Activated gamma-delta T cell (primary cell): ENCODE measurements at places on chromosomes 2 and 18.

- no peak for DNase-seq
These were observed 109.7 kb upstream of the CNTNAP5 start for GRCh38 chr2:123915380-123915779.

GRCh38 chr2:113920996-113921395 lies 31.1 kb downstream of the ACTR3 start:
- DNase-seq: no peak

- DNase-seq: no peak
These were observed 159.6 kb downstream of the DCC start for GRCh38 chr18:52499644-52500043.

GRCh38 chr2:158837645-158838044 lies 42.5 kb downstream of the DAPL1 start:
- no peak for DNase-seq

DNA sequence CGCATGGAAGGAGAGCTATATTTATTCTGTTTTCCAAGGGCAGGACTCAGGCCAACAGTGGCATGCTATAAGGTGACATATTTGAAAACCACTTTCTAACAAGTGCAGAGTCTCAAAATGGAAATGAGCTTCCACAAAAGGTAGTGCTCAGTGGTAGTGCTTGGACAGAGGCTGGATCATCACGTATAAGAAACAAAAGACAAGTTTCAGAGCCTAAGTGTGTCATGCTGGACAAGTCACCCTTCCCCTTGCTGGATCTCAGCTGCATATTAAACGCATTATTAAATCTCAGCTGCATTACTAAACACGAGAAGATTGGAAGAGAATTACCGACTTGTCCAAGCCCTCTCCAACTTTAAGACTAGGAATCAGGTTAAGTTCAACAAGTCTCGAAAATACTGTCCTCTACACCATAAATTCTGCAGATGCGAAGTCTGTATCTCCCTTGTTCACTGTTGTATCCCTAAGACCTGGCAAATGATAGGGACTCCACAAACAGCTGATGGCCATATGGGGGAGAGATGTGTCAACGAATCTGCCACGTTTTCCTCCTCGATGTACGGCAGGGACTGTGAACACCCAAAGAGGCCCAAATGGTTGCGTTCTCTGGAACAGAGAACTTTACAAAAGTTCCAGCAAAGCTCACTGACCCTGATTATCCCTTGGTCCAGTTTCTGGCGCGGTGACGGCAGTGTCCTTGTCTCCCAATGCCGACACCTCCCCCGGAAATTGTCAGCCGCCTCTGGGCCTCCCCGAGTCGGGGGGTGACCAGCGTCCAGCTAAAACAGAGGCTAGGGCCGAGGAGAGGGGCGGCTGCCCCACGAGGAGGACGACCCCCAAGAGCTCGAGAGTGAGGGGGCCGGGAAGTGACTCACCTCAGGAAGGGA lies 611 bp downstream of the NOL10 start:
- DNase-seq: no peak

- no peak for DNase-seq
These were observed 116.0 kb downstream of the CELF4 start for GRCh38 chr18:37449618-37450017.

DNA sequence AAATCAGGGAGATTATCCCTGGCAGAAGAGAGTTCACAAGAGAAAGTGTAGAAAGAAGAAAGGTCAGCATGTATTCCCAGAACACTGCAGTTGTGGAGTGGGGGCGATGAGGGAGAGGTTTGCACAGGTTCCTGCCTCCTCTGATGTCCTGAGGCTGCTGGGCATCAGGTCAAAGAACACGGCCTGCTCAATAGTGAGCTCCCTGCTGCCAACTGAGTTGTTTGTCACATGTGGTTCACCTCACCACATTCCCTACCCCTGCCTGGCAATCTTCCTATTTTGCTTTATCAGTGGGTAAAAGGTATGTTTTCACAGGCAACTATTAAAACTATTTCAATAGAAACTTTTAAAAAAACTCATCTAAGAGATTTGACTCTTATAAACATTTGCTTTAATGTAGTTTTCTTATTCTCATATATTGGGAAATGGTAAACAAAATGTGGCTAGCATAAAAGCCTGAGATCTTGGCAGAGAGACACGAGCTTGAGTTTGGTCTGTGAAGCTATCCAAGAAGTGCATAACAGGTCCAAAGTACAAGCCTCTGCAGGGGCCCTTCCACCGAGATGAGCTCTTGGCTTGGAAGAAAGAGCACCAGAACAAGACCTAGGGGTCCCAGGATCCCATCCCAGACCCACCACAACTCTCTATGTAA lies 123.9 kb upstream of the SRD5A2 start:
- DNase-seq: no peak

DNA sequence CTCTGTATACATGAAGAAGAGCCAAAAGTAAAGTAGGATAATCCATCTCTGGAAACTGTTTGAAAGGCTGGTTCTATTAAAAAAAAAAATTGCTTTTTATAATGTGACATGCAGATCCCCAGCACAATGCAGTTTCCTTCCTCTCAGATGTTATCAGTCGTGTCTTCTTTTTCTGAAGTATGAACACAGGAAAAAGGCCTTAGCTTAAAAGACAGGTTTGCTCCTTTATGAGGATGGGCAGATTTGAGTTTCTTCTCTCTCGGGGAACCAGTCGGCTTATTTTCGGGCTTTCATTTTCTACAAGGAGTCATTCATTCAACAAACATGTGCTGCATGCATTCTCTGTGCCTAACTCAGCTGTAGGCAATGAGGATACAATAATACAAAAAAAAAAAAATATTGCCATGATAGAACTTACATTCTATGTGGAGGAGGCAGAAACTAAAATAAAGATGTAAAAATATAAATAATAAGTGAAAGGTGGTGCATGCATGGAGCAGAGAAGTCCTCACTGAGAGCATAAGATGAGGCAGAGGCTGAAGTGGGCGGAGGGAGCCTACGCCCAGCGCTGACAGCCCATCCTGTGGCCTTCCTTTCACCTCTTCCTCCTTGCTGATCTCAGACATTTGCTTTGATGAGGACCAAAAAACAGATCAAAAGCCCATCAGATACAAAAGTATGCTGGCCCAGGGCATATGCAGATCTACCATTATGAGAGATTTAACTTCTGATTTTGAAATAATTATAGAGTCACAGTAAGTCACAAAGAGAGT lies at the start of gene CD226:
CD226 (minus strand) TSS at position 513 of the 773 bp plus-strand sequence; CDS start at position 46, 467 bp downstream.
- no peak for DNase-seq

DNA sequence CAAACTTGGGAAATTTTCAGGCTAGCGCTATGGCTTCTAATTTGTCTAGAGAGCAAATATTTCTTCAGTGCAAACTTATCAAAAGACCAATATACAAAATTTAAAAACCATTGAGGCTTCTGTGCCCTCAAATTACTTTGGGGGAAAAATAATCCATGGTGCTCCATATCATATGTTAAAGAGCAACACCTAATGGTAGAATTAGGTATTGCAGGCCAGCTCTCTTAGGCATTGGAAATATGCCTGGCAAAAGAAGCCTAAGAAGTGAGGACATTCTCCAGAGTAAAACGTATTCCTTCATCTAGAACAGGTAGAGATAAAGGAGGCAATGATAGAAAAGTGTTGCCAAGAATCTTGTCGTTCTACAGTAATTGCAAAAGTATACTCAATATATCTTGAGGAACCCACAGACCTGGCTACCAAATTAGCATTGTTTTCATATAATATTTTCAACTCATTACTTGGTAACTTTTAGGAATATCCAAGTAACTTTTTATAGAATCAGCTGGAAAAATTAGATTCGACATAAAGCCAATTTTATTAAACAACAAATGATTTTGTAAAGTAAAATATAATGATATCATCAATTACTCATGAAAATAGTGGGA lies 401.1 kb downstream of the BCL11A start:
- no peak for DNase-seq

GRCh38 chr18:13562494-13563029 lies 163.8 kb downstream of the FAM210A start:
- no peak for DNase-seq

GRCh38 chr2:97868986-97869721 lies 126.6 kb downstream of the TMEM131 start:
- no peak for DNase-seq

GRCh38 chr2:86031606-86032005 lies 74.1 kb downstream of the POLR1A start:
- no peak for DNase-seq

- DNase-seq: no peak
These were observed 3.5 kb downstream of the CNDP2 start for GRCh38 chr18:74499633-74500032.

GRCh38 chr18:49819071-49819662 lies 5.8 kb upstream of the ACAA2 start:
- no peak for DNase-seq

DNA sequence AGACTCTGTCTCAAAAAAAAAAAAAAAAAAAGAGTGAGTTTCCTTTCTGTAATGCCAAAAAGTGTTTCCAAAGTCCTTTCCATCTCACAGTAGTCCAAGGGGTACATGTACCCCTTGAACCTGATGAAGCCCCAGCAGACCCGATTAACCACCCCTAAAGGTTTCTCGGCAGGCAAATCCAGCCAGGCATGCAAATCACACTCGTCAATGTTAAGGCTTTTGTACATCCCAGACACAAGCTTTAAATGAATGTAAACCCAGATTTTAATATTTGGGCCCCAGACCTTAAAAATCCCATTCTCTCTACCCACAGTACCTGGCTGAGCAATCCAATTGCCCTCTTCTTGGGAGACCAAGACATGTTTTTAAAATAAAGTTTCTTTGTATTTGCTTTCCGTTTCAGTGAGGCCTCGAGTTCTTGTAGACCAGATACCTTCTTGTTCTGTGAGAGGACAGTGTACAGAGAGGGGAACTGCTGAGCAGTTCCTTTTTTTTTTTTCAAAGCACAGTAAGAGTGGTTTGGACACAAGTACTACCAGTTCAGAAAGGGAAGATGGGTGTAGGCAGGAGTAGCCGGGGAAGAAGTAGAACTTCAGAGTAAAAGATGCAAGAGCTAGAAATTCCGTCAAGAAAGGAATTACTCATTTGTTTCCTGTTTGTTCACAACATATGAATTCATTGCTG lies at the start of gene NLRC4:
NLRC4 (minus strand) TSS at position 465 of the 684 bp plus-strand sequence. CDS start 8,111 bp downstream, outside the sequence.
- no peak for DNase-seq

DNA sequence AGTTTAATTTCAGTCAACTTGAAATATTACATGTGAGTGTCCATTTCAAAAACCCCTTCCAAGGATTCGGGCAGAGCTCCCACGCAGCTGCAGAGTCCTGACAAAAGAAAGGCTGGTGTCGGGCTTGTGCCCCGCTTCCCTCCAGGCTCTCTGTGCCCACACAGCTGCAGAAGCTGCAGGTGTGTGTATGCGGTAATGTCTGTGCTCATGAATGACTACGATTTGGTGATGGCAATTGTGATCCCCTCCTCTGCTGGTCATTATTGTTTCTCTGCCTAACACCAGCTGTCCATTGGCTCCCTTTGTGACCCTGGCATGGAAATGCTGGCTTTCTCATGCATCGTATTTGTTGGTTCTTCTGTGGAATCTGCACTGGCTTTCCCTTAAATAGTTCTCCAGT lies 224.8 kb downstream of the NUP35 start:
- DNase-seq: no peak

- DNase-seq: no peak
These were observed 85.6 kb downstream of the MOGAT1 start for GRCh38 chr2:222756951-222757650.

GRCh38 chr2:9806656-9807055 lies 36.6 kb upstream of the TAF1B start:
- no peak for DNase-seq

DNA sequence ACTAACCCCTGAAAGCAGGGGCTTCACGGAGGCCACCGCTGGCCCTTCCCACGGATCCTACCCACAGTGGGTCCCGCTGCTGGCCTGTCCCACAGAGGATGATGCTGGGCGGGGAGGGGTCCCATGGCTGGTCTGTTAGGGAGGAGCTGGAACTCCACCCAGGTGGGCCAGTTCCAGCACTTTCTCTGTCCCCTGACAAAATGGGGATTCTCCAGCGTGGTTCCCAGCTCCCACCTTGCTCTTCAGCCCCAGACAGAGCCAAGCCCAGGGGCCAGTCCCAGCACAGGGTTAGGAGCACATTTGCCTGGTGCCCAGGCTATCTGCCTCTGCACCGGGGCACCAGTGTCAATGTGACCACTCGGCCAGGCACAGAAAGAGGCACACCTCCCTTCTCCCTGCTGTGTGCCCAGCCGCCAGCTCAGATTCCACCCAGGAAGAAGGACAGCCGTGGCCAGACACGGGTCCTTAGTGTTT lies 50.0 kb downstream of the ANKMY1 start:
- DNase-seq: no peak

DNA sequence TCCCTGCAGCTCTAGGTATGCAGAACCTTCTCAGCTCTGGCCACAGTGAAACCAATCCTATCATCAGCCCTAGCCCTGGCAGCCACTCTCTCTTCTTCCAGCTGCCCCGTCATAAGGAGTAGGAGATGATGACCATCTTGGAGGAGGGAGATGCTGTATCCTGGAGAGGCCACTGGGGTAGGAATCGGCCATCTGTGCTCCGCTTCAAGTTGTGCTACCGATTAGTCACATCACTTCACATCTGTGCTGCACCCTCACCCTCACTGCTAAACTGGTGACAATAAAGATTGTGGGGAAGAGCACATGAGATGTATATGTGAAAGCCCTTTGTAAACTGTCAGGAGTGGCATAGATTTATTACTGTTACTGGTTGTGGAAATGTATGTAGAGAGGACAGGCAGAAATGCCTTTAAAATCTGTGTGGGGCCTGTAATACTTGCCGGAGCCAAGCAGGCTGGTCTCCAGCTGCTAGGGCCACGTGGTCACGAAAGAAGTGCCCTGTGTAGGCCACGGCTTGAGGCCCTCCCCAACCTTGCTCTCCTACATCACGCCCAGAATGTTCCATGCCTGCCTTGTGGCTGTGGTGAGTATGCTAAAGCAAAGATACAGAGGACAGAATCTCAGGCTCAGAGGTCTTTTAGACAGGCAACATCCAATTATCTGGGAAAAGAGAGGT lies 236.8 kb downstream of the CLIP4 start:
- DNase-seq: no peak

DNA sequence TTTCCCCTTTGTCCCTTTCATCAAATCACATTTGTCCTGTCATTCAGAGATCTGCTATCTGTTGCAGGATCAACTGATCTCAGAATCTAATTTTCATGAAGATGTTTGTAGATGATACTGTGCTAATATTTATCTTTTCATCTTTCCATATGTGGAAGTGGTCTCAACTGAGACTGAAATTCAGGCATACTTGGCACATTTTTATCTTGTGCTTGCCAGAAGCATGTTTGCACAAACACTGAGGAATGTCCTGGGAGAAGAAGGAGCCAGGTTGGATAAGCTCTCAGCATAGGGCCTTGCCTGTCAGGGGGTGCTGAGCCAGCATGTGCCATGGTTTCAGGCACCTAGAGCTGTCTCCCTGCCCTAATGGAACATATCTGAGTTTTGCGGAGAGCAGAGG lies 24.5 kb upstream of the MMADHC start:
- no peak for DNase-seq
